Central memory CD8-positive, alpha-beta T cell (primary cell): ENCODE measurements at places on chromosomes 13 and 19.

DNA sequence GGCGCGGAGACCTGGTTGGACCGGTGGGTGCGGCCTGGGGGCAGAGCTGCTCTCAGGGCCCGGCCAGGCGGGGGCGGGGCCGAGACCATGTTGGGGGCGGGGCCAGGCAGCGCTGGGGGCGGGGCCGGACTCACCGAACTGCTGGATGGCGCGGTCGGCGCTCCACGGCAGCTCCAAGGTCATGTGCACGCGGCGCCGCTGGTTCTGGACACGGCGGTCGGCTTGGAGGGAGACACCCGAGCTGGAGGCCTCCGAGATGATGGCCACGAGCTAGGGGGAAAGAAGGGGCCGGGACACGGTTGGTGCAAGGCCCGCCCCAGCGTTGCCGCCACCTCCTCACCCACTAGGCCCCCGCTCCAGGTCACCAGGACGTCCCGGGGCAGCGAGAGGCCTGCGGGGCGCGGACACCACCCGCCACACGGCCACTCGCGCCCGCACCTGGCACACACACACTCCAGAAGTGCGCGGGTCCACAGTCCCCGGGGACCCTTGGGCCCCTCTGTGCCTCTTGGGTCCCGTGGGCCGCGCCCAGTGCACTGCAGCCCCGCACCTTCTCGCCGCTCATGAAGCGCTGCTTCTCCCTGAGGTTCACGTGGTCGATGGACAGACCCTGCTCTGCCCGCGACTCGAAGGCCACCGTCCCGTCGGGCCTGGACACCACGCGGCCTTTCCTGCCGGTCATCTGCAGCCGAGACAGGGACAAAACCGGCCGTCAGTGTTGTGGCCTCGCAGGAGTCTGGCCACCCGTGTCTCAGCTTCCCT lies 8.7 kb downstream of the GPX4 start:
- DNase-seq, result no peak

- no peak for DNase-seq
Measured at GRCh38 chr13:86725105-86725504, 925.9 kb upstream of the SLITRK6 start.

- peak; percentile 77 for DNase-seq
Measured at GRCh38 chr19:19490214-19490968, 25.0 kb downstream of the TSSK6 start.

DNA sequence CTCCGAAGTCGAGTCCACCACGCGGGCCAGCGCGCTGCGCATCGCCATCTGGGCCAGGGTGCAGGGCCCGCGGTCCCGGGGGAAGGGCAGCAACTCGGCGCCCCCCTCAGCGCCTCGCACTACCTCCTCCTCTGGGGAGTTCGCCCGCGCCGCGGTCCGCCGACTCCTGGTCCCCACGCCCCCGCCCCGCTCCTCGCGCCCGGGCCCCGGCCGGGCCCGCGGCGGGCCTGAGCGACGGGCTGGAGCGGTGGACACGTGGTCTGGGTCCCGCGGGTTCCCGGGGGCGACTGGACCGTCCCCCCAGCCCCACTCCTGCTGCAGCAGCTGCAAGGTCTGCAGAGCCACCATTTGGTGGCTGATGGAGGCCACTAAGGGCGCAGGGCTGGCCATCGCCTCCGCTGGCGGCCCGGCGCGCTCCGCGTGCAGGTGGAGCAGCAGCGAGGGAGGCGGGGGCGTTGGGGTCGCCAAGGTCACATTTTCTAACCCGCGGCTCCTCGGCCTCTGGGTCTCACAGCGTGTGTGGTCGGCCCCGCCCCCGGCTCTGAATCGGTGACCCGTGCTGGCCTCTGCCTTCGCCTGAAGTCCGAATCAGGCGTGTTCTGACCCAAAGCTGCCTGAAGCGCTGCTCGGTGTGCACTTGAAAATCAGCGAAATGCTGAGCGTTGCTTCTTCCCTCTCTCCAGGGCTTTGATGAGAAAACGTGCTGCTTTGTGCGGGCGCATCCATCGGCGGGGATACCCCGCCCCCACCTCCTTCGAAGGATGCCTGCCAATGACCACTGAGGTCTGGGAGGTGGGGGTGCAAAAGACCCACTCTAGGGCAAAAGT lies at the start of gene DLEU7:
TSS of gene DLEU7 (minus strand) at position 436 of the 827 bp plus-strand sequence. CDS start at position 390, 46 bp downstream.
- no peak for DNase-seq

- DNase-seq, result no peak
Measured at GRCh38 chr13:30396434-30397075, 25.7 kb upstream of the UBE2L5 start.

GRCh38 chr19:17429641-17430113 lies 9.8 kb downstream of the MVB12A start:
- DNase-seq, result no peak

- no peak for DNase-seq
Measured at GRCh38 chr13:70795484-70795883, 687.2 kb upstream of the KLHL1 start.

- DNase-seq, result no peak
Measured at GRCh38 chr19:18606281-18607225, at the start of gene CRLF1. CRLF1 (minus strand) TSS chr19:18606799; CDS start chr19:18606656, 143 bp downstream.
